GM23248 (cell line): ENCODE measurements at places on chromosomes 16 and 17. TPM values are rescaled to one million over a fixed set of nuclear protein-coding genes. Genes with fewer than 3 reads are reported as not detected.

GRCh38 chr16:89297156-89297874, 79.8 kb downstream of the ZNF778 start:
- DNase-seq = no peak

Gene TBC1D3
- total RNA-seq = not detected in 2 replicates

GRCh38 chr17:35716897-35717465, 14.5 kb upstream of the RASL10B start:
- DNase-seq = no peak

Gene ACE
- 3.2 and 3.4 TPM in 2 replicates for total RNA-seq

DNA sequence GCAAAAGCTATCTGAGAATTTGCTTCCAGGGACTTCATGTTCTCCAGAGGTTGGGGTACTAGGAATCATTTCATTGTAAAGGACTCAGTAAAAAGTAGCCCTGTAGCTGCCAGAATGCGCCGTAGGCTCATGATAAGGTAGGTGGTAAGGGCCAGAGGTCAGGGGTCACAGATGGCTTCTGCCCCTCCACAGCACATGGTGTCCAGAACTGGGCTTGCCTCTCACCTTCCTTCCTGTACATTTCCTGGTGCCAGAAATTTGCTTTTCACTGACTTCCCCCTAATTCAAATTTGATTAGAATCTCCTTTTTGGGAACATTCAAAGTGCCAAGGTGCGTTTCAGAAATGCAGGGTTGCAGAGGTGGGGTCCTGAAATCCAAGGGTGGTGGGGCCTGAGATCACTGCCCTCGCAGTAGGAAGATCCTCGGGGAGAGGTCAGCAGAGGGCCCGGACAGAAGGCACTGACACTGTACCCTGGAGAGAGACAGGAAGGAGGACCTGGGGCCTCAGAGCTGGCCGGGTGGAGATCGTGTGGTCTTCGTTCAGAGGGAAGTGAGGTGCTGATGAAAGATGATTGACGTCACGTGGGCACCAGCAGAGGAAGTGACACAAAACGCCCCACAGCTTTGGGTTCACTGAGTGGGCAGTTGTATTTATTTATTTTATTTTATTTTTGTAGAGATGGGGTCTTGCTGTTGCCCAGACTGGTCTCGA, 25.5 kb upstream of the METRNL start:
- no peak for DNase-seq

Gene SP6
- not detected in 2 replicates for total RNA-seq

Gene SPEM2
- total RNA-seq = not detected in 2 replicates

DNA sequence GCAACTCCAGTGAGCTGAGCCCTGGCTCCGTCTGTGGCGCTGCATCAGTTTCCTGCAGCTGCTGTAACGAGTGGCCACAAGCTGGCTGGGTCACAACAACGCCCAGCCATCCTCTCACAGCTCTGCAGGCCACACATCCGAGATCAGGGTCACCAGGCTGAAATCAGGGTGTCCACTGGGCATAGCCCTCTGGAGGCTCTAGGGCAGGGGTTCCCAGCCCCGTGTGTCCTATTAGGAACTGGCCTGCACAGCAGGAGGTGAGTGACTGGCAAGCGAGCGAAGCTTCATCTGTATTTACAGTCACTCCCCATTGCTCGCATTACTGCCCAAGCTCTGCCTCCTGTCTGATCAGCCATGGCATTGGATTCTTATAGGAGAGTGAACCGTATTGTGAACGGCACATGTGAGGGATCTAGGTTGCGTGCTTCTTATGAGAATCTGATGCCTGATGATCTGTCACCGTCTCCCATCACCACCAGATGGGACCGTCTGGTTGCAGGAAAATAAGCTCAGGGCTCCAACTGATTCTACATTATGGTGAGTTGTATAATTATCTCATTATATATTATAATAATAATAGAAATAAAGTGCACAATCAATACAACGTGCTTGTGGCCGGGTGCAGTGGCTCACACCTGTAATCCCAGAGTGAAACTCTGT, 176.5 kb downstream of the SEC14L1 start:
- no peak for DNase-seq

Gene HS3ST4
- total RNA-seq = not detected in 2 replicates

- DNase-seq = no peak
Observed at GRCh38 chr16:87410968-87411367, 18.8 kb downstream of the MAP1LC3B start.

DNA sequence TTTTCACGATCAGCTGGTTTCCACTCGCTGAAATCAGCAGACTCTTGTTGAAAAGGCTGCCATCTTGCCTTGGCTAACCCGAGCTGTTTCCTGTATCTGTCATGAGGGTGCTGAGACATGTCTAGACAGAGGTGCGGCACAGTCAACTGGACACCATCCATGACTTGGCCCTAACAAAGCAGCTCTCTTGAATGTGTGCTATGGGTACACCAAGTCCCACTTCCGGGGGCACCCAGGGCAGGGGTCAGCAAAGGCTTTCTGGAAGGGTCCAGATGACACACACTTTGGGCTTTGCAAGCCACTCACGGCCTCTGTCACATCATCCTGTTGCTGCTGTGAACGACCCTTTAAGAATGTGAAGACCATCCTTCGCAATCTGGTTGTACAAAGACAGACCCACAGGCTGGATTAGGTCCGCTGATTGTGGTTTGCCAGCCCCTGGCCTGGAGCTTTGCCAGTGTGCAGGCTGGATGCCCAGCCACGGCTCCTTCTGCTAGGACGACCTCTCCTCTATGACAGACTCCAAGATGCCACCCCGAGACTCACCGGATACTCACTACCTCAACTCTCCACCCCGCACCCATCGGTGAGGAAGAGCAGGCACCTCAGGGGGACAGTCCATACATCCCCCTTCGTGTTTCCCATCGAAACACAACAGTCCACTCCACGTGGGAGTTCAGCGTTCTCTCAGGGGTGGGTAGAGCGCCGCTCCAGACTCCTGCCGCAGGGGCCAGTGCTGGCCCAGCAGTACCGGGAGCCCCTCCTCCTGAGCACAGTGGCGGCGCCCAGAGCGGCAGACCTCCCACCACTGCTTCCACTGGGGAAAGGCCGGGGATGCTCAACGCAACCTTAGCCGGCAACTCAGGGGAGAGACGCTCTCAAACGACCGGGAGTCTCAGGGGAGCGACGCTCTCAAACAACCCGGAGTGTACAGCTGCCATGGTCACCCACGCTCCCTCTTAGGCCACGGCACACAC, 123.5 kb downstream of the ANKRD11 start:
- no peak for DNase-seq

Gene TMEM235
- total RNA-seq = not detected in 2 replicates

- DNase-seq = peak; percentile 38
Observed at GRCh38 chr17:38333635-38334295, 10.0 kb downstream of the GPR179 start.
